ENCODE measurements at places on chromosomes 7 and 10.

DNA sequence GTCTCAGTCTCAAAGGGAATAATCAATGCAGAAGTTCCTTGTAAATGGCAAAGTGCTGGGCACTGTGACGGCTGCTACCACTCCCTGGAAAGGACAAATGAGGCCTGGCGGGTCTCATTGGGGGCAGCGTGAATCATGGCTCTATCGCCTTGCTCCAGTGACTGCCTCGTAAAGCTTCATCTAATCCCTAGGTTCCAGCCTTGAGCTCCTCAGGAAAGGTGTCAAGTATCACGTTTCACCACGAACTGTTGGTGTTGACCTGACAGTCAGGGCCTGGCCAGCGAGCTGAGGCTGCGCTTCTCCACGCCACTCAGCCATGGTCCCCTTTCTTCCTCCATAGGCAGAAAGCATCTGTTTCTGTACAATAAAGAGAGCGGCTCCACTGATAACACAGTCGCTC lies 126.7 kb upstream of the ZNF32 start:
- DNase-seq: no peak

DNA sequence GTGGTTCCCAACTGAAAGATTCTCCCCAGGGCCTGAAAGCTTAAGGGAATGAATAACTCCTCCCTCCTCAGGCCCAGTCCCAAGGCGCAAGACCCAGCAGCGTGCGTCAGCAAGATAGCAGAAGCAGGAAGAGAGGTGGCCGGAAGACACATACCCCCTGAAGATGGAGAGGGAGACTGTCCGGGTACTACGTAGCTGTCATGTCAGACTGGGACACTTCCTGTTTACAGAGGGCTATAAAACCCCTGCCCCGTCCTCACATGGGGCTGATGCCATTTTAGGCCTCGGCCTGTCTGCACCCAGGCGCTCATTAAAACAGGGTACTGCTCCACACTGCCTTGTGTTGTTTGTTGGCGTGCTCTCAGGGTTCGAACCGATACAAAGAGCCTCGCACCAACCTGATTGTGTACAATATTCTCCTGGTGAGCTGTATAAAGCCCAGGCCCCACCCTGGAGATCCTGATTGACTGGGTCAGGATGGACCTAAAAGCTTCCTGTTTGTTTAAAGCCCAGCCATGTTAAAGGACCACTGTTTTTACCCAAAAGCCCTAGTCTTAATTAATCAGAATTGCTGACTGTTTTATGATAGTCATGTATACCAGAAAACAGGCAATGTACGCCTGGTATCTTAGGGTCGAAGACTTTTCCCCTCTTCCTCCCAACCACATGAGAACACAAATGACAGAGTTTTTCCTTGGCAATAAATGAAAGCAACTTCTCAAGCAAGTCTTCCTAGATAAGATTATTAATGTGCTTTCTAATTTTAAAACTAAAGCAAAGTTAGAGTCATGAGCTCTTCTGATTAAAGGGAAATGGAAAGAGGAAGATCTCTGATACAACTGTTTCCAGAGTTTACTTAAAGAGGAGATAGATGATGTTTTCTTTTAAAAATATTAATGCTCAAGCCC lies 251.5 kb downstream of the DOCK4 start:
- DNase-seq: no peak

- peak; percentile 97 for DNase-seq
These were observed 454 bp upstream of the GTF2I start for GRCh38 chr7:74656837-74657691.

DNA sequence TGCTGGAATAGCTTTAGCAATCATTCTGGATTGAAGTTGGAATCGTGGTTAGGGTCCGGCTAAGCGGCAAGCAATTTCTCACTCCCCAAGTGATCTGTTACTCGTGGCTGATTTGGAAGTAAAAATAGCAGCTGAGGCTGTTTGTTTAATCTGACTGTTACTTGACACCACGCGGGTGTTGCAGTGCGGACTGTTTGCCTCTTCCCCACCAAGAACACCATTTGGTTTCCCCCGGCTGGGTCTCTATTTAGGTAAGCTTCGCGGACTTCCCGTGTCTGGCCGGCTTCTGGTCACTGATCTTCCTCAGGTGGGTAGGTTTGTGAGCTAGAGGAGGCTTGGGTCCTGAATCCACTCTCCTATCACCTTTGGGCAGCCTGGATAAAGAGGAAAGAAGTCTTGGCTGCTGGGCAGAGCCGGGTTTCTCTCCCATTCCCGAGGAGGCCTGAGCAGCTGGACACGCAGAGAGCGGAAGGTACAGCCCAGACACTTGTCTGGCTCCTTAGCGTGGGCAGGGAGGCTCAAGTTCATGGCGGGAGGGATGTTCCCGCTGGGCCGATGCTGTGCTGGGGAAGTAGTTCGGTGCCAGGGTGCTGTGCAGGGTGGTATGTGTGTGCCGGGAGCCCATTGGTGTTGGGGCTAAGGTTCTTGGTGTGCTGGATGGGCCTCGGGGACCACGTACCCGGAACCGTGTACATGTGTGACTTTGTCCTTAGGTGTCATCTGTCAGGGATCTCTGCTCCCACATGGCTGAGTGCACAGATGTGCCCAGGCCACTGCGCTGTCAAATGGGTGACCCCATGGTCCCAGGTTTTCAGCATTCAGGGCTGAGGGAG lies at the start of gene C10orf71:
Gene C10orf71 (plus strand): TSS at position 188 of the 833 bp plus-strand sequence. CDS start 23,376 bp downstream, outside the sequence.
- DNase-seq: no peak

DNA sequence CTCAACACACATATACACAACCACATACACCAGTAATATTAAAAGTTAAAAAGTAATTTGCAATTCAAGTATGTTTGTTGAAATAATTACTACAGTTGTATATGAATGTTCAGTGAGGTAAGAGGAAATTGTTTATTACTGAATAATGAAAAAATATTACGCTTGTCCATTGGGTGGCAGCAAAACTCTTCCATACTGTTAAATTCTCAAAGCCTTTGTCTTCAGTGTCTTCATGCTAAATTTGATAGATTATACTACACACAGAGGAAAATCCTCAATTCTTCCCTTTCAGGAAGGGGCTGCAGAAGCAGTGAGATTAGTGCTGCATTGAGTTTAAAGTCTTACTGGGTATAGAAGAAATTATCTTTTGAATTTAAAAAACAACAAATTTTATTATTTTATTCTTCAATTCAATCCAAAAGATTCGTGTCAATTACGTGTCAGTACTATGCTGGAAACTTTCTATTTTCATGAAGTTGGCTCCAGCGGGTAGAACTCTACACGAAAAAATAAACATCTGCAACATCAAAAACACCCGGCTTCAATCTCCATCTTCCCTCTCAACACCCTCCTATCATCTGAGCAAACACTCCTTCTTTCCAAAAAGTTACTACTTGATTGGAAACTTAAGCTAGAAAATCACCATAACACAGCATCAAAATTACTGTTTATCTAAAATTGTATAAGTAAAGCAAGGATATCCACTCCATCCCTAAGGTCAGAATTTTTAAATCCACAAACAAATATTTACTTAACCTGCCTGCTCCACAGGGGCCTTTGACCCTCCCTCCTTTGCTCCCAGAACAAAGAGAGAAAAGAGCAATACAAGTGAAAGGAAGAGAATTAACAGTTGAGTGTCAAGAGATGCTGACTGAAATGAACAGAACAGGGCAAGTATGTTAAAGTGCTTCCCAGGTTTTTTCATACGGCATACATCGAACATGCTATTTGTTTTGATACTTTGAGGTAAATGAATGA lies 37.0 kb upstream of the TES start:
- peak; percentile 65 for DNase-seq

- no peak for DNase-seq
These were observed 116.7 kb downstream of the REEP3 start for GRCh38 chr10:63637901-63638327.

DNA sequence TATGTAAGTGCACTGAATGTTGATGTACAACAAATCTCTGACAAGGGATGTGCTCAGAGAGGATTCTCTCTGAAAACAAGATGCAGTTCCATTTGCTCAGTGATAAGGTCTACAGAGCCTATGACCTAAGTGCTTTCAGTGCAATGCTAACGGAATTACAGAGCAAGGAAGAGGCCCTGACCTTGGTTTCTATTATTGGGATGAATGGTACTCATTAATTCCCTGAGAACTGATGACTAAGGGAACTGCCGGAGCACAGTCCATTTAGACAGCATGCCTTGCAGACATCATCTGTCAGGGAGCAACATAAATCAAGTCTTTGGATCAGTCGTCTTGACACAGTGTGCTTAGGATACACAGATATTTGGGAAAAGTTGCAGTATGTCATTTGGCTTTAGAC lies 340.8 kb downstream of the PHTF2 start:
- DNase-seq: no peak

DNA sequence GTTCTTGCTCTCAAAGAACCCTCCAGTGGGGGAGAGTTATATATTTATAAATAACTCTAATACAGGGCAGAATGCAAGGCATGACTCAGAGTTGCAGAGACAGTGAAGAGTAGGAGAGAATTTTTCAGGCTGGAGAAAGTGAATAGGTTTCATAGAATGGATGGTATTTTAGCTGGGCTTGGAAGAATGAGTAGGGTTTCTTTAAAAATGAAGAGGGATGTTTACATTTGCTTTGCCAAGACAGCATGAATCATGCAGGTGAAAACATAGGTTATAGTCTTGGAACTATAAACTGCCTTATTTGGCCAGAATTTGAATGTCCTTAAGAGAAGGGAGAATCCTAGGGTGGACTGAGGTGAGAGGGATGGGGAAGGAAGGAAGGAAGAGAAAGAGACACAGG lies 124.8 kb downstream of the CPED1 start:
- no peak for DNase-seq

DNA sequence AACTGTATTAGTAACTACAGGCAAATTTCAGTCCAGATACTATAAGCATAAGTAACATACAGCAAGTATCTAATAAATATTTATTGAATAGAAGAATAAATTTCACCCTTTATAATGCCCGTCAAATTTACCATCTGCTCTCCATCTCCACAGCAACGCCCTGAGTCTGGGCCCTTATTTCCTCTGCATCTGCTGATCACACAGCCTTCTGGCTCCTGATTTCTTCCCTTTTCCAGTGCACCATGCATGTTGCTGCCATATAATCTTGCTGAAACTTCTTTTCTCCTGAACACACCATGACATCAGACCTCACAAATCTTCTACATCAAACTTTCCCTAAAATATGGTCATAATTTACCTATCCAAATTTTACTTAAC lies 15.4 kb downstream of the HYCC1 start:
- DNase-seq: no peak

- no peak for DNase-seq
These were observed 258.2 kb downstream of the MAD1L1 start for GRCh38 chr7:1974290-1975101.

- DNase-seq: no peak
These were observed 382.3 kb downstream of the DNAJB6 start for GRCh38 chr7:157719008-157719682.

- no peak for DNase-seq
These were observed 20.0 kb upstream of the JAZF1 start for GRCh38 chr7:28200598-28200997.

DNA sequence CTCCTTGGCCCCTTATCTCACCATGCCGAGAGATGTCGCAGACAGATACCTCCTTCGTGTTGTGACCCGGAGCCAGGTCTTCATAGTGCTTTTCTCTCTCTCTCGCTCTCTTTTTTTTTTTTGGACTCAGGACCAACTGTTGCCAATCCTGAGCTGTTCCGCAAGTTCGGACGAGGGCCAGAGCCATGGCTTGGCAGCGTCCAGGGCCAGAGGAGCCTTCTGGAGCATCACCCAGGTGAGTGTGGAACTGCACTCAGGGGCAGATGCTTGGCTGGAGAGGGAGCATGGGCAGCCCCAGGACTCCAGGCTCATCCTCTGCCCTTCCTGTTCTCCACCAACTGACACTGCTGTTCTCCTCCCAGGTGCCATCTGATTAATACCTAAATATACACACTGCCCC lies 7.8 kb downstream of the ZNF862 start:
- DNase-seq: no peak

DNA sequence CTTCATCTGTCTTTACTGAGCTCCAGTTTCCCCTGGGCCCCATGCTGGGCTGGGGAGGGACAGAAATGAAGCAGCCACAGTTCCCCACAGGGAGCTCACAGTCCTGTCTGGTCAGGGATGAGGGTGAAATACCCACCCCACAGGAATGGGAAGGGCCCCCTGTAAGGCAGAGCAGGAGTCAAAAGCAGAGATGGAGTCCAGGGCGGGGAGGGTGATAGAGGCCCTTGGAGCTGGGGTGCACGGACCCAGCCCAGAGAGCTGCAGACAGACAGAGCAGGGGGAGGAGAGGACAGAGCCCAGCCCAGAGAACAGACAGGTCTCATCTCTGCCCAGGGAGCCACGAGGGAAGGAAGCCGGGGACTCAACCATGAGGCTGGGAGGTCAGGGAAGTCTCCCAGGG lies 34.9 kb upstream of the ZNF488 start:
- DNase-seq: no peak

DNA sequence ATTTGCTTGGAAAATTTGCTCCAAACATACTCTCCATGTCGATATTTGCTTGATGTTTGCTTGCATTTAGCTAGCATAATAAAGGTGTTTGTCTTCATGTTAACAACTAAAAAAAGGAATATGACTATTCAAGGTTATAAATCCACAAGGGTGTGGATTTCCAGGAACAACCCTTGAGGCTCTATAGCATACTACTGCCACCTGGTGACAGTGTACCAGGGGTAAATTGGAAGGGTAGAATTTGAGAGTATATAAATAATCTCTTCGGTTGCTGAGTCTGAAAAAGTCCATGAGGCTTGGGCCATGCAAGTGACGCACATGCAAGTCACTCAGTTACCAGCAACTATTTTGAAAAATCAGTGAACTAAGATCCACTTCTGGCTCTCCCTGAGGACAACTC lies 68.4 kb downstream of the SLIT1 start:
- peak; percentile 7 for DNase-seq

GRCh38 chr7:94450044-94450697 lies 55.5 kb downstream of the COL1A2 start:
- no peak for DNase-seq

DNA sequence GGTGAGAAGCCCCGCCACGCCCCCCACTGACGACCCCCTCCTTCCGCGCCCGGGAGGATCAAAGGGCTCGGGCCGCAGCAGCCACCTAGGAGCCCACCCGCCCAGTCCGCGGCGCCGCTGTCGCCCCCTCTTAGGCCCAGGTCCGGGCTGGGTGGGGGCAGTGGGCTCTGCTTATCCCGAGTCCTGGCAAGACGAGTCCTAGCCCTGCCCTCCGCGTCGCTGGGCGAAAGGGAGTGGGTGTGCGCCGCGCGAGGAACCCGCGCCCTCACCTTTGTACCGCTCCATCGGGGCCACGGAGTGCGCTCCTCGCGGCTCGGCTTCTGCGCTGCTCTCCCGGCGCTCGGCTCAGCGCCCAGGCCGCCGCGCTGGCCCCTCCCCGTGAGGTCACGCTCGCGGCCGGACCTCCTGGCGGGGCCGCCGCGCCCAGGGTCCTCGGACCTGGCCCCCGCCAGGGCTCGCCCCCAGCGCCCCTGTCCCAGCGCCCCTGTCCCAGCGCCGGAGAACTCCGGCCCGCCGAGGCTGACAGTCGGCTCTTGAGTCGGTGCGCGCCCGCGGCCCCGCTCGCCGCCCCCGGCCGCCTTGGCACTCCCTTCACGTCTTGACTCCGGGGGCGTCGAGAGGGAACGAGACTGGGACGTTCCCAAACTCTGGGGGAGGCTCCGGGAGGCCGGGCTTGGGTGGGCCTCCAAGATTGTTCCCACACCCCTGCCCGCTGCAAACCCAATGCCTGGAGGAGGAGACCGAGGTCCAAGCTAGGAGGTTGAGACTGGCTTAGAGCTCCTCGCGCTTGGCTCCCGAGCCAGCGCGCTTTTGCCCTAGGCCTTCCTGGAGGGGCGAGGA lies at the start of gene AFAP1L2:
Gene AFAP1L2 (minus strand): TSS at position 332 of the 840 bp plus-strand sequence. CDS start 47 bp downstream, at position 285.
- no peak for DNase-seq

Measured in RCC 7860 (cell line).